ENCODE measurements at places on chromosomes 5 and 9. TPM values are rescaled to one million over a fixed set of nuclear protein-coding genes. Genes with fewer than 3 reads are reported as not detected.

PCDHA9 gene
- 0.29 TPM for total RNA-seq

PCDHB11 gene
- total RNA-seq = 8.5 TPM

SNX24 gene
- total RNA-seq = 18.2 TPM

GRCh38 chr9:88925481-88925880, 65.8 kb upstream of the S1PR3 start:
- DNase-seq = no peak
